Esophagus squamous epithelium (tissue), 5 donors: ENCODE measurements at places on chromosomes 1 and 21.
A peak's percentile ranks its signal among the peaks of the same experiment; 100 is the strongest.

GRCh38 chr21:44353191-44353970, at the start of gene TRPM2:
TRPM2 (plus strand) TSS chr21:44353621; CDS start chr21:44353701, 80 bp downstream.
- peak within 1 kb of the TSS; percentile 67 for H3K27ac ChIP-seq
- no peaks in the 10 kb centered on the region for H3K36me3 ChIP-seq
- no peak for DNase-seq
- peaks cover 17% of the 10 kb centered on the region for H3K27me3 ChIP-seq
- peak within 1 kb of the TSS; percentile 7 for H3K4me3 ChIP-seq

- H3K4me3 ChIP-seq = no peak overlapping the region
- no peaks in the 10 kb centered on the region for H3K4me1 ChIP-seq
- no peaks in the 10 kb centered on the region for H3K27me3 ChIP-seq
- H3K27ac ChIP-seq = no peak overlapping the region
- no peak for DNase-seq
- no peaks in the 10 kb centered on the region for H3K36me3 ChIP-seq
Measured at GRCh38 chr21:39454949-39455668, 3.3 kb downstream of the SH3BGR start.

DNA sequence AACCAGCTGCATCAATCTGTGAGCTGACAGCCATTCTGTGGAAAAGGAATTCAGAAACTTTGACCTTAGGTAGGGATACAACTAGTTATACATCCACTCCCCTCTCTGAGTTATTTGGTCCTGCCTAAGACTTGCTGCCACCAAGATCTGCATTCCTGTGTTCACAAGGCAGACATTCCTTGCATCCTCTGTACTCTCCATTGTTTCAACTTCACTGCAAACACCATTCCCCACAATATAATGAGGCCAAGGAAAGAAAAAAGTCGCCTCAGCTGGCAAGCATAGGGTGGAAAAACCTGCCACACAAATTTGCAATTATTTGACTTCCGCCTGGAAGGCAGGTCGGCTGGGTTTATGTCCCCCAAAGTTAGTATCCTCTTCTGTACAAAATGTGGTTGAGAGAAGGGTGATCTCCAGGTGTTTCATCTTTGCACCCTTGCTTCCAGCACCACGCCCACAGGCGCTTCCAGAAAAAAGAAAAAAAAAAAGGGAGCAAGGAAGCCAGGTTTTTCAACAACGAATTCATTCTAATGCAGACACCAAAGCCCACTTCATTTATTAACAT, 676 bp upstream of the CTTNBP2NL start:
- no peak for DNase-seq
- no peaks in the 10 kb centered on the region for H3K36me3 ChIP-seq
- H3K27me3 ChIP-seq = no peaks in the 10 kb centered on the region
- peak overlapping the region; percentile 69 for H3K4me3 ChIP-seq
- peak overlapping the region; percentile 97 for H3K27ac ChIP-seq
- H3K4me1 ChIP-seq = peaks cover 42% of the 10 kb centered on the region

DNA sequence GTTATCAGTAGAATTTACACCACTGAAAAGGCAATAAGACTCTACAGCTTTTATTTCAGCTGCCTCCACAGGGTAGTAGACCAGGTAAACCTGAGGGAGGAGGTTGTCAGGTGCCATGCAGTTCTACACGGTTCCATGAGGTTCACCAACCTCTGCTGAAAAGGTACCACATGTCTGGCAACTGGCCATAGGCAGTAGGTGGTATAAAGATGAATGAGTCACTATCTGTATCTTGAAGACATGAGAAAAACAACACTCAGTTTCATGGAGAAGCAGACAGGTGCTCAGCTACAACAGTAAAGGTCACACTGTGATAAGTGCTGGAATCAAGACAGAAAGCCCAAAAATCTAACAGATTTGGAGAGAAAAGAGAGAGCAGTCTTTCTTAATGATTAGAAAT, 145.4 kb downstream of the PTGER3 start:
- no peak overlapping the region for H3K4me3 ChIP-seq
- DNase-seq = no peak
- no peaks in the 10 kb centered on the region for H3K4me1 ChIP-seq

GRCh38 chr1:74824497-74825107, 91.7 kb downstream of the TYW3 start:
- no peaks in the 10 kb centered on the region for H3K36me3 ChIP-seq
- H3K4me1 ChIP-seq = no peaks in the 10 kb centered on the region

DNA sequence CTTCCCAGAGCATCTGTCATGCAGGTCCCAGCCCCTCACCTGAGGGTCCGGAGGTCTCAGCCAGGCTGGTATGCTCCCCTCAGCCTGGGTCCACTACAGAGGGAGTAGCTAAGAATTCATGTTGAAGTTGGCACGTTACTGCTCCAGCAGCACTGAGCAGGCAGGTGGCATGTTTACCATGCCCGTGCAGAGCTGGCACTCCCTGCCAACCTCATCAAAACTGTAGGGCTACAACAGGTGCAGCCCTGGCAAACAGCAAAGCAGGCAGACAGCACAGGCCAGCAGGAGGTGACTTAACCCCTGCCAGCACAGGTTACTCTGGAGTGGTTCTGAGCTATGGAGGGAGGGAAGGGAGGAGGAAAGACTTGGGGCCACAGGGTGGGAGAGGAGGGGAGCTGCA, 46.4 kb downstream of the NUAK2 start:
- H3K36me3 ChIP-seq = no peaks in the 10 kb centered on the region
- no peak for DNase-seq
- peaks cover 21% of the 10 kb centered on the region for H3K4me1 ChIP-seq
- no peaks in the 10 kb centered on the region for H3K27me3 ChIP-seq
- peak overlapping the region; percentile 67 for H3K27ac ChIP-seq

GRCh38 chr1:16922885-16923431, 1.2 kb downstream of the CROCC start:
- H3K27me3 ChIP-seq = no peaks in the 10 kb centered on the region
- H3K27ac ChIP-seq = no peak overlapping the region
- peaks cover 7% of the 10 kb centered on the region for H3K36me3 ChIP-seq
- no peak for DNase-seq
- peaks cover 56% of the 10 kb centered on the region for H3K4me1 ChIP-seq

DNA sequence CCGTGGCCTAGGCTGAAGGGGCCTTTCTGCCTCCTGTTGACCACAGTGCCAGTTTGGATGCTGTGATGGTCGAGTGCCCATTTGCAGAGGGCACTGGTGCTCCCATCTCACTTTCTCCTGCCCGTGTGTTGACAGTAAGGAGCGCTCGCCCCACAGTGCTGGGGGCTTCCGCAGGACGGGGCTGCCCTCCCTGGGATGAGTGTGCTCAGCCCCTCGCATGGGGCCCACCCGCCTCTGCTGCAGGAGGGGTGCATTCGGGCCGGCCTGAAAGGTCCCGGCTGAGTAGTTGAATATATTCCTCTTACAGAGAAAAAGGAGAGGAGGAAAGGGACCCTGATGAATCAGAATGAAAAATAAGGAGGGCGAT, 37.3 kb downstream of the NTPCR start:
- no peaks in the 10 kb centered on the region for H3K4me1 ChIP-seq
- DNase-seq = no peak
- no peak overlapping the region for H3K27ac ChIP-seq
- no peaks in the 10 kb centered on the region for H3K27me3 ChIP-seq

DNA sequence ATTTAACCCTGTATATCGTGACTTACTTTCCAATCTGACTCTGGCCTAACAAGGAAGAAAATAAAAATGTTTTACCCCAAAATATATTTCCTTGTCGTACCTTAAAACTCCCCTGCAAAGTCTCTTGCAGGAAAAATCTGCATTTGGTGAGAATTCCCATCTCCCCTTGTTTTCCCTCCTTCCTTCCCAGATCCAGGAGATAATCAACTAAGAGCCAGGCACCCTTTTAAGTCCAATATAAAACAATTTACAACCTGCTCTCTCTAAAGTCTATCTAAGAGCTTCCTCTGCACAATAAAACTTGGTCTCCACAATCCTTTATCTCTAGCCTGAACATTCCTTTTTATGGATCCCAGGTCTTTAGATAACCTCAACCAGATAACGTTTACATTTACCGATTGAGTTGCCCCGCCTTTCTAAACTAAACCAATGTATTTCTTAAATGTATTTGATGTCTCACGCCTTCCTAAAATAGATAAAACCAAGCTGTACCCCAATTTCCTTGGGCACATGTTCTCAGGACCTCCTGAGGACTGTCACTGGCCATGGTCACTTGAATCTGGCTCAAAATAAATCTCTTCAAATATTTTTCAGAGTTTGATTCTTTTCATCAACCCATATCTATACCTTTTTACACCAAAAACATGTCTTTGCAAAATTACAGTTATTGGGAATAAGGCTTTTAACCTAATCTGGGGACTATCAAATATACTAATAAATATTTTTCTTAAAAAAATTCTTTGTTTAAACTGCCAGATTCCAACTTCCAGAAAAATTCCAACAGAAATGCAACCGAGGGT, 993 bp downstream of the DDX59 start:
- no peak for DNase-seq
- H3K4me1 ChIP-seq = peaks cover 66% of the 10 kb centered on the region
- no peaks in the 10 kb centered on the region for H3K27me3 ChIP-seq
- peak overlapping the region; percentile 100 for H3K27ac ChIP-seq

DNA sequence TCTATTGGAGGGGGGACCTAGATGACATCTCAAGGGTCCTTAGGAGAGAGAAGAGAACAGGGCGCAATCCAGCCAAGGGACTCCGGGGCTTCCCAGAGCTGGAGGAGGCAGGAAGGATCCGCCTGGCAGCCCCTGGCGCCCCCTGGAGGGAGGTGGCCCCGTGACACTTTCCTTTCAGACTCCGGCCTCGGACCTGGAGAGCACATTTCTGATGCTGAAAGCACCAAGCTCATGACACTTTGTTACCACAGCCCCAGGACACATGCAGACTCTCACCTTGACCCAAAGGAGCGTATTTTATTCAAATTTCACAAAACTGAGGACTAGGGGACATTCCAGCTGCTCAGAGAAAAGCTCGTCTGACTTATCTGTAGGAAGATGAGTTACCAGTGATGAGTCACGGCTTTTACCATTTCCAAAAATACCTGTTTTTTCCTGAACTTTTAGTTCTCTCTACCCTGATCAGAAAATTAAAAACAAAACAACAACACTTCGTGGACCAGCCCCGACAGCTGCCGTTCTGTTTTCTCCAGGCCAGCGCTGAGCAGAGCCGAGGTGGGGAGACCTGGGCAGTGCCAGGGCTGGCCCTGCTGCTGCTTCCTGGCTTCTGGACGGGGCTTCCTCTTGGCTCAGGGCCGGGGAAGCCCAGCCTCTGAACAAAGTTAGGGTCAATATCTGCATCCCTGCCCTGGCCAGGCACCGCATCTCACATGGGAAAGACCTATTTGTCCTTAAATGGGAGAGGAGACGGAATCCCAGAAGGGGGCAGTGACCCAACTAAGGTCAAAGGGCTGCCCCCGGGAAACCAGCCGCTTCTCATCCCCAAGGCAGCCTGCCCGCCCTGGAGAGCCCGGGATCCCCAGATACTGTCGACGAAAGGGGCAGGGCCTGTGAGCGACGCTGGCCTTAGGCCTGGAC, 21.6 kb upstream of the POFUT2 start:
- H3K27ac ChIP-seq = peak overlapping the region; percentile 89
- peaks cover 43% of the 10 kb centered on the region for H3K4me1 ChIP-seq
- DNase-seq = no peak

DNA sequence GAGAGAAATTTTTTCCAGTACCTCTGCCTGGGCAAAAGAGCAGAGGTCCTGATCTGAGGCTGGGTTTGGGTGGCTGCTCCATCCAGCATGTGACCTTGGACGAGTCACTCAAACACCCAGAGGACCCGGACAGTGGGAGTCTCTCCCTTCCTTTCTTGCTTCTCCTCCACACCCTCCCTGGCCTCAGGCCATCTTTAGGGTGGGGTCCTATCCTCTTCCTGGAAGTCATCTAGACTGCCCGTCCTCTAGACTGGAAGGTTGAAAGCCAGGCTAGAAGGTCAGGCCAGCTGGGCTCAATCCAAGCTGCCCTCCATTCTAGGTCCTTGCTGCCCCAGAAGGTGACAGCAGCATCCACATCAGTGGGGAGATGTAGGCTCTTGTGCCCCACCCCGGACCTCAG, 599.5 kb downstream of the MATN1 start:
- H3K4me3 ChIP-seq = no peak overlapping the region
- H3K27ac ChIP-seq = no peak overlapping the region
- H3K36me3 ChIP-seq = no peaks in the 10 kb centered on the region

- no peaks in the 10 kb centered on the region for H3K36me3 ChIP-seq
- H3K27me3 ChIP-seq = no peaks in the 10 kb centered on the region
- H3K4me3 ChIP-seq = no peak overlapping the region
- no peak overlapping the region for H3K27ac ChIP-seq
Measured at GRCh38 chr1:115506924-115507589, 134.7 kb upstream of the VANGL1 start.

DNA sequence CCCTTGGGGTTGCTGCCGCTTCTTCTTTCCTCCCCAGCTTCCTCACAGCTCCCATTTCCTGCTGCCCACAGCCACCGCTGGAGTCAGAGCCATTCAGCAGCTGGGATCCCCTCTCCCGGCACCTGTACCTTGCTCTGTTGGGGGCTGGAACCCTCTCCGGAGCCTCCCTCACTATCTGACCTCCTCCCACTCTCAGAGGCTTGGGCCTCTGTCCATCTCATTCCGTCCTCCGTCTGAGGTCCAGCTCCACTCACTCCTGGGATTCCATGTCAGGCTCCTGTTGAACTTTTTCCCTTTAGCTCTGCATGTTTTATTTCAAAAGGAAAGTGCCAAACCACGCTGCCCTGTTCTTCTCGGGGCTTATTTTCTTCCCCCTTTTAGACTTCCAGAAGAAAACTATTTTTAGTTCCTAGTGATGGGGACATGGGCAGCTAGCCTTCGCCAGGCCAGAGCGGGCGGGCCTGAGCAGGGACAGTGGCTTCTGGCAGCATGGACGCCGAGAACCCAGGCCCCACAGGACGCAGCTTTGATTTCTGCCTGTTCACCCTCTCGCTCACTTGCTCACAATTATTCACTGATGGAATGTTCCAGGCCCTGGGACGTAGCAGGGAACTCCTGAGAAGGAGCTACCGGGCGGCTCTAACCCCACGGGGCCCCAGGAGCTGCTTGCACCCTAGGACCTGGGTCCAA, 79.2 kb downstream of the ARHGEF10L start:
- no peak overlapping the region for H3K4me3 ChIP-seq
- no peaks in the 10 kb centered on the region for H3K27me3 ChIP-seq
- H3K4me1 ChIP-seq = peaks cover 5% of the 10 kb centered on the region
- H3K36me3 ChIP-seq = peaks cover 4% of the 10 kb centered on the region
- H3K27ac ChIP-seq = peak overlapping the region; percentile 86
- DNase-seq = no peak

GRCh38 chr1:236760480-236760879, 34.6 kb upstream of the MTR start:
- H3K27ac ChIP-seq = no peak overlapping the region
- no peak for DNase-seq

- no peaks in the 10 kb centered on the region for H3K27me3 ChIP-seq
- DNase-seq = no peak
- H3K36me3 ChIP-seq = peaks cover 20% of the 10 kb centered on the region
- H3K4me1 ChIP-seq = peaks cover 29% of the 10 kb centered on the region
- peak overlapping the region; percentile 99 for H3K27ac ChIP-seq
- H3K4me3 ChIP-seq = peak overlapping the region; percentile 64
Measured at GRCh38 chr1:2587071-2587859, 688 bp downstream of the PRXL2B start.
